ENCODE measurements at places on chromosomes 4 and X. TPM values are rescaled to one million over a fixed set of nuclear protein-coding genes. Genes with fewer than 3 reads are reported as not detected.

The CDX4 gene
- total RNA-seq: not detected

The HPSE gene
- 16.2 TPM for total RNA-seq

The FGF5 gene
- total RNA-seq: 0.86 TPM

The WAS gene
- 0.07 TPM for total RNA-seq

The AKAP14 gene
- not detected for total RNA-seq

The PRDM8 gene
- total RNA-seq: 0.66 TPM

The ASB12 gene
- total RNA-seq: 0.14 TPM

The NLGN4X gene
- total RNA-seq: not detected

The ARX gene
- not detected for total RNA-seq

The SEPSECS gene
- 10.8 TPM for total RNA-seq

The TGIF2LX gene
- total RNA-seq: not detected

The GPR143 gene
- total RNA-seq: 3.3 TPM

Data from thoracic aorta endothelial cell (primary cell).